D721Med (cell line): ENCODE measurements at places on chromosomes 5 and 9.

DNA sequence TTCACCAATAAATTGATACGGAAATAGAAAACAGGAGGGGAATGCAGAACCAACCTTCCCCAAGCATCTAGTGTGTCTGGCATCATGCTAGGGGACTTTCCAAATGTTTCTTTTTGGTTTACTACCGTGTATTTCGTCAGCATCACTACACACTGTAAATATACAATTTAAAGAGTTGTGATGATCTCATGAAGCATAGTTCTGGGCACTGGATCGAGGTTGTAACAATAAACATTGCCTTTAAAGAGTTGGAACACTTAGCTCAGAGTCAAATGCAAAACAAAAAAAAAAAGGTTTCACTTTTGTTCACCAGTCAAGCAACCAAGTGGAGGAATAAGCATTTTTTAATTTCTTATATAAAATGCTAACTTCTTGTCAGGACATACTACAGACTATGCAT, 2.9 kb upstream of the SCAI start:
- no peak for DNase-seq

- DNase-seq = no peak
These were observed 4.0 kb downstream of the MEF2C start for GRCh38 chr5:88878976-88879375.

GRCh38 chr5:19855031-19855430, 133.0 kb downstream of the CDH18 start:
- no peak for DNase-seq

- no peak for DNase-seq
These were observed 219.5 kb downstream of the PCSK5 start for GRCh38 chr9:76109953-76110352.

GRCh38 chr5:166979307-166979895, 1312.0 kb upstream of the WWC1 start:
- no peak for DNase-seq

GRCh38 chr5:113162208-113162607, 185.6 kb downstream of the DCP2 start:
- DNase-seq = no peak

DNA sequence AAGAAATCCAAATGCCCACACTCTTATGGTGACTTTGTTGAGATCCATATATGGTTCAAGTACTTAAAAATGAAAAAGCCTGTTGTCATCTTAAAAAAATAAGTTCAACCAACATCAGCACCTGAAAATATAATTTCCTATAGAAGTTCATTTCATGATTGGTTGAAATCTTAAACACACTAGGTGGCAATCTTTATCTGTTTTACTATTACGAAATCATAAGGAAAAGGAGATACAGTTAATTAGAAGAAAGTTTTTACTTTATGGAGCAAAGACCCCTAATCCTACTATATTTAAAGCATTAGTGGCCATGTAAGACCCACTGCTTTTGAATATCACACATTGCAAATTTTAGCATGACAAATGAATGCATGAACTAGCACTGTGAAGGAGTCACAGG, 616.0 kb downstream of the RAB3C start:
- DNase-seq = no peak

DNA sequence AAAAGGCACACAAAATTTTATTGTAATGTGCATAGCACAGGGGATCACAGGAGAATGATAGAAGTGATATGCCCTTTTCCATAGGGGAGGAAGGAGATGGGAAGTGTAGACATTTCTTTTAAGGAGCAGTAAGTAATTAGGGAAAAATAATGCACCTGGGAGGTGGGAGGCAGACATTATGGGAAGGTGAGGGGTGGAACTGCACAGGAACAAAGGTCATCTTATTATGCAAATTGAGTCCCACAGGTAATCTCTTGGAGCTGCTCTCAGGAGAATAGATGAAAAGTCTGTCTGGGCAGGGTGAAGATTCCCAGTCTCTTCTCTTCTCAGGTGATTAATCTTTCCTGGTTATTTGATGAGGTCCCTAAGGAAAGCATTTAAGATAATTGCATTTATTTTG, 331.5 kb downstream of the ENC1 start:
- no peak for DNase-seq

DNA sequence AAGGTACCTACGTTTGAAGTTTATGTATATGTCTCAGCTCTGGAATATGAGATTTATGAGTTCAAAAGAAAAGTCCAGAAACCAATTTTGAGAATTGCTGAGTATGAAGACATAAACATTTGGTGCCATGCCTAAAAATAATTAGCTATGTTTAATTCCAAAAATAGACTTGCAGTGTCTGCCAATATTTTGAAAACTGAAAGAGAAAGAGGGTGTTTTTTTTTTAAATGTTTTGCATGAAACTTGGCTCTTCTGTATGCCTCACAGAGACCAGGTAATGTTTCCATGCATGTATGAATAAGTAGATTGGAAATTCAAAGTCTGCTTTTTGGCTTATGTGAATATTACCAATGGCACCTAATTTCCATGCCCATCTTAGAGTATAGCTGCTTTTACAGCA, 634.4 kb upstream of the C9orf72 start:
- no peak for DNase-seq

DNA sequence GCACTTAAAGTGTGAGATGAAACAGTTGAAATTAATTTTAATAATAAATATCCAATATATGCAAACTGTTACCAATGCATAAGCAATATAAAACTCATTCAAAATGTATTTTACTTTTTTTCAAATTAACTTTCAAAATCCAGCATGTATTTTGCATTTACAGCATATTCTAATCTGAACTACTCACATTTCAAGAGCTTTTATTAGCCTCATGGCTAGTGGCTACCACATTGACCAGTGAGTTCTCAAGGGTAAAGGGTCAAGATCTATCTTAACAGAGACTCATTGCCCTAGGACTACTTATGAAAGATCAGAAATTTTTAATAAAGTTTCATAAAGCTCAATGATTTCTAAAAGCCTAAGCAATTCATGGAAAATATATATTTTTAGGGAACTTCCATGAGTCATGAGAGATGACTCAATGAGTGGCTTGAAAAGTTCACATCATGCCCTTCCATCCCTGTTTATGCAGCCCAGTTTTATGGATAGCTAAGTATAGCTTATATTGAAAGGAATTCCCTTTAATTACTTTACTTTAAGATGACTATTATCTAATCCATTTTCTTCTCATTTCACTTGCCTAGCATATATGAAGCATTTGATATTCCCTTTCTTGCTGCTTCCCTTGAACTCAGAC, 608.6 kb downstream of the SLCO4C1 start:
- DNase-seq = no peak

GRCh38 chr5:132479111-132479951, 11.2 kb downstream of the IRF1 start:
- no peak for DNase-seq

DNA sequence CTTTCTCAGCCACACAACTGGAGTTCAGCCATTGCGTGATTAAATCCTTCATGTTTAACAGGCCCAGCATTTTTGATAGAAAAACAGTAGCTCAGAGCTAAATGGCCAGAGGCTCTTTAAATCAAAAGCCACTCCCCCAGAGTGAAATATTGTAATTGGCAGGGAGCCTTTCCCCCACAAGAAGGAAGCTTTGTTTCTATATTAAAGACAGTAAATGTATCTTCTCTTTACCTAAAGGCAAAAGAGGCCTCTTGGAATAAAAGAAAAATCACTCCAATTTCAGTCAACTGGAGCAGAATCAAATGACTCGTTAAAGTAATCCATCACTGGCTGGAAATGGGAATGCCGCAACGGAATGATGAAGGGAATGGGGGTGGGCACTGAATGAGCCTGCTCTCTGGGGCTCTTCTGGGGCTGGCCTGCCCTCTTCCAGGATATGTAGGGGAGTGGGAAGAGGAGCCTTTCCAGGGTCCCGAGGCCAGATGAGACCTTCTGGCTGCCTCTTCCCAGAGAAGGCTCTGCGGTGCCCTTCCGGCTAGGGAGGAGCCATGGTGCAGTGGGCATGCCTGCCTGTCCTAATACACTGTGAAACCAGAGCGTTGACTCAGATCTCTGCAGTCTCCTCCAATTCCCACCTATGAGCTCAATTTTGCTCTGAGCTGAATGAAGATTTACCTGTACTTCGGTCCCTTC, 45.2 kb downstream of the ANKDD1B start:
- no peak for DNase-seq

DNA sequence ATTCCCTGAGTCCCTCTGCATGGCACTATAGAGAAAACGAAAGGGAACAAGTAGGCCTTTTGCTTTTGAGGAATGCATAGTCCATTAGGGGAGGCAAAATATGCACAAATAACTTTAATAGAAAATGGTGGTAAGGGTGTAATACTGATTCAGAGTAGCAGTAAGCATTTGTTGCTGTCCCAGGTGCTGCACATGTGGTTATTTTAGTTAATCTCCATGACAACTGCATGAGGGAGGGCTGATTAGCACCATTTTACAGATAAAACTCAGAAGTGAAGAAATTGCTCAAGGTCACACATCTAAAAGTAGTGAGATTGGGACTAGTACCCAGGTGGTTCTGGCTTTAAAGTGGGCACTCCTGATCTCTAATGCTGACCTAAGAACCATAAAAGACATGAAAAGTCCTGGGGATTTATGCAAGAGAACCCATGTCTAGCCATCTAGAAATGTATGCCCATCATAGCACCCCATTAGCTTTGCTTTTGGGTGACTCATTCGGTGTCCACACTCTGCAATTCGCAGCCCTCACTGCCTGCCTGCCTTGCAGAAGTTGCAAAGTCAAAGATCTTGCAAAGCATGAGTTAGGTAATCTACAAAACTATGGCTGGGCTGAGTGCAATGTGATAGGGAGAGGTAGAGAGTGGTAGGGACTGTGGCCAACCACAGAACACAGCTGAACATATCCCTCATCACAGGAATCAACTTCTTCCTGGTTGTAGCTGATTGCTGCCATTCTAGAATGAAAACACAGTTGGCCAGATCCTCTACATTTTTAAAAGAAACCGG, 195.2 kb downstream of the PTTG1 start:
- DNase-seq = no peak

DNA sequence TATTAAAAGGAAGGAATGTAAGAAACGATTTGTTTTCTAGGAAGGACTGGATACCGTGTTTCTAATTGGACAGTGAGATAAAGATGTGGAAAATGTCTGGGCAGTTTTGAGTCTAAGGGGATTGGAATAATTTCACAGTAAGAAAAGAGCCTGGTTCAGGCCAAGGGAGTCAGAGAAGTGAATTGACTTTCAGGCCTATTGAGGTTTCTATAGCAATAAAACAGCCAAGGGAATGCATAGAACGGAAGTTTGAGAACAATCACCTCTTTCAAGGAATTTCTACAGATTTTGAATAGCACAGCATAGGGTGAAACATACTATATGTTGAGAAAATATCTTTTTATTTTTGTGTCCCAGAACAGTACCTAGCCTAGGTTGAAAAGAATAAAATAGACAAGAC, 271.6 kb upstream of the TRPM3 start:
- no peak for DNase-seq

DNA sequence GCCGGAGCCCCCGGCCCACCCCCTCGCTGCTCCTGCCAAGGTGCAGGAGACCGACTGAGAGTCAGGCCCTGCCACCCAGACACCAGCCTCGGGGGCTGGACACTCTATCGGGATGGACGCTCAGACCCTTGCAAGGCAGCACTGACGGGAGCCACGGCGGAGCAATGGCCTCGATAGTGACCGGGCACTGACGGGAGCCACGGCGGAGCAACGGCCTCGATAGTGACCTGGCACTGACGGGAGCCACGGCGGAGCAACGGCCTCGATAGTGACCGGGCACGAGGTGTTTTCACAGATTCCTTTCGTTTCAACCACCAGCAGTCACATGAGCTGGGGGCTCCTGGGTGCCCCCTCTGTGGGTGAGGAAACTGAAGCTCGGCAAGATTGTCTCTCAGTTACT, 123.6 kb upstream of the PPP1R26 start:
- DNase-seq = no peak

DNA sequence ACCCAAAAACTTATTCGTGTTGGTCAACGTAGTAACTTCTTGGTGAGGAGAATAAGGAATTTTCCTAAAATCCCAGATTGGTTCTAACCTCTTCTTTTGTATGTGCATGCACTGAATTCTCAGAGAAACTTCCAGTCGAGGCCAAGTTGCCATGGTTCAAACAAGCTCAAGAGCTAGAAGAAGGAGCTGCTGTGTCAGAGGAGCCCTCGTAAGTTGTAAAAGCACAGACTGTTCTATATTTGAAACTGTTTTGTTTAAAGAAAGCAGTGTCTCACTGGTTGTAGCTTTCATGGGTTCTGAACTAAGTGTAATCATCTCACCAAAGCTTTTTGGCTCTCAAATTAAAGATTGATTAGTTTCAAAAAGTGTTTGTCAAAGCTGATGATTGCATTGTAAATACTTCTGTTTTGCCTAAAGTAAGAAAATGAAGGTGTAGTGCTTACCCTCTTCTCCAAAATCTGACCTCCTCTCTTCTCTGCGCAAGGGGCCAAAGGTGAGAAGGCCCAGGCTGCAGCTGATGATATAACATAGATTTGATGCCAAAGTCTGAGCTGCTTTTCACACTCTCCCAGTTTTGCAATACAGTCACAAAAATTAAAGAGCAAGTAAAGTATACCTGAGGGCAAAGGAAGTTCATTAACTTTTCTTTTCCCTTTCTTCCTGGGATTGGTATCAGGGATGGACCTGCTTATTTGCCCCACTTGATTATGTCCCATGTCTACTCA, 210.8 kb downstream of the ADAMTSL1 start:
- DNase-seq = no peak

GRCh38 chr9:90142580-90142979, 500.0 kb downstream of the DIRAS2 start:
- no peak for DNase-seq

DNA sequence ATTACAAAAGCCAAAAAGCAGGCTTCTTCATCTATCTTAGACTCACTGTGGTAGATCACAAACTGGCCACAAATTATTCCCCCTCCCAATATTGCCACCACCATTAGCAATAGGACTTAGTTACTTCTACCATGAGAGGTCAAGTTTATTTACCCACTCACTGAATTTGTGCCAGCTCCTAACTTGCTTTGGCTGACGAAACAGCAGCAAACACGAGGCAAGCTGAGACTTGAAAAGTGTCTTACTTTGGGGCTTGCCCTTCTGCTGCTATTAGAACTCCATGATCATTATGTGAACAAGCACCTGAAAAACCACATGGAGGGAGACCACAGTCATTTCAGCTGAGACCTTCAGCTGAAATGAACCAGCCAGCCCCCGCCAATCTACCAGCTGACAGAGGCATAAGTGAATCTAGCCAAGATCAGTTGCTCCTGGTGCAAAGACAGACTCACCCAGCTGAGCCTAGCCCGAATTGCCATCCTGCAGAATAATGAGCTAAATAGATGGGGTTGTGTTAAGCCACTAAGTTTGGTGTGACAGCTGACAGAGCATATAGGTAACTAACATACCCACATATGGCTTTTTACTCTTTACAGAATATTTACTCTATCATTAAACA, 5.7 kb downstream of the WDR41 start:
- DNase-seq = no peak
